ENCODE measurements at places on chromosomes 7 and 10.

GRCh38 chr7:1987591-1988532, 244.9 kb downstream of the MAD1L1 start:
- no peak for DNase-seq

DNA sequence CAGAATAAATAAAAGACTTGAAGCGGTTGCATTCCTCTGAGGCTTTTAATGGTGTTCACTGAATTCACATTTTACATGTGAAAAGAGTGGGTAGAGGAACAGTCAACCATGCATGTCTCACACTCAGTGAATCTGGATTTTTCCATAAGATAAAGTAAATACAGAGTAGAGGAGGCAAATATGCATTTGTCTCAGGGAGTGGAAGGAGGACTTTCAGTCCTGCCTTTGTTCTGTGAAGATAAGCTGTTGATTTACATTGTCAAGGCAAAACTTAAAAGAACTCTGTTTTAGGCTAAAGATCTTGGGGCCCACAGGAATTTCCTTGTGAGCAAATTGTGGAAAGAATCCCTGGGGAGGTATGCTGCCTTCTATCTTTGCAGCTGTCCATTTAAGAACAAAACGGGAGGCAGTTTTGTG, 825.3 kb upstream of the MBL2 start:
- DNase-seq: no peak

DNA sequence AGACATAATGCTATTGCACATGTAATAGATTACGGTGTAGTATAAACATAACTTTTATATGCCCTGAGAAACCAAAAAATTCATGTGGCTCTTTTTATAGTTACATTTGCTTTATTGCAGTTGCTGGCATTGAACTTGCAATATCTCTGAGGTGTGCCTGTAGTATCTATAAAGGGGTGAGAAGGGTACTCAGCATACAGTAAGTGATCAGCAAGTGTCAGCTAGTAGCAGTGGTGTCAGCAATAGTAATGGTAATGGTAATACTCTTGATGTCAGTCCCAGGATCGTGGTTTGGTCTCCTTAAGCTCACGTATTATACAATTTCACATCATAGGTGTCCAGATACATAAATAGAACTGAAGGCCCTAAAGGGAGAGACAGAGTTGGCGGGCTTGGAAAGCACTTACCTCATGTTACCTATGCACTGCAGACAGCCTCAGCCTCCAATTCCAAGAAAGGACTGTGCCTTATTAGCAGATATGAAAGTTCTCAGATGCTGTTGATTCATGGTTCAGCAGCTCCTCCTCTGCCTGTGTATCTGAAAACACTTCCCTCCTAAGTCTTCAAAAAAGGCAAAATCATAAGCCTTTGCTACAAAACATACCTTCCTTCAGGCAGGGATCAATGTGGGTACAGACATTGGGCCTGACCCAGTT, 6.6 kb upstream of the GIMAP7 start:
- no peak for DNase-seq

DNA sequence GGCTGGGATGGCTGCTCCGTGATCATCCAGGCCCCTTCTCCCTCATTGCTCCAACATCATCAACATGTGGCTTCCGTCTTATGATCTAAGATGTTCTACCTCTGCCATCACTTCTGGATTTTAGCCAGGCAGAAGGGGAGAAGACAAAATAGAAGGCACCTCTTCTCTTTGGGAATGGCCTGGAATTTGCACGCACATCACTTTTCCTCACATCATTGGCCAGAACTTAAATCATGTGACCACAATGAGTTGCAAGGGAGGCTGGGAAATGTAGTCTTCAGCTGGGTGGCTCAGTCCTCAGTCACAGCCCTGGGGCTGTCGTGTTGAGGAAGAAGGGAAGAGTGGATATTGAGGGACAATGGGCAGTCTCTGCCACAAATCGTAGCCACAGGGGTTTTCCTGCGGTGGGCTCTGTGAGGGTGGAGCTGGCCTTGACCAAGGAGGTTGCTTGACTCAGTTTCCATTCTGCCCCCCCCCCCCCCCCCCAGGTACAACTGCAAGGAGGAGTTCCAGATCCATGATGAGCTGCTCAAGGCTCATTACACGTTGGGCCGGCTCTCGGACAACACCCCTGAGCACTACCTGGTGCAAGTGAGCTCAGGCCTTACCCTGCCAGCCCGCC, 50.3 kb downstream of the PALD1 start:
- DNase-seq: no peak

GRCh38 chr10:43376828-43377423, 5.5 kb downstream of the FXYD4 start:
- no peak for DNase-seq

DNA sequence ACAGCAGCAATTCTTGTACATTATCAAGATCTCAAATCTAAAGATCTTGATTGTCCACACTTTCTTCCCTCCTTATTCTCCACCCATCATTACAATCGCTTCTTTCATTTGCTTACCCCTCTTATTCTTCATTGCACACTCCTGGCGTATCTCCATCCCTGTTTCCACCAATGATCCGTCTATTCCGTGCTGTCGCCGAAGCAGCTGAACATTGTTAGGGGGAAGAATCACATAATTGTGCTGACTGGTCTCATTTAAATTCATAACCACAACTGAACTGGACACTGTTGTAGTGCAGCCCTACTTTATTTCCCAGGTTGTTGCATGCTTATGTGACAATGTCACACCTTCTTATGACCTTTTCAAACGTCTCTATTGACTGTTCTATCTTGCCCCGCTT, 18.9 kb upstream of the NRP1 start:
- no peak for DNase-seq

DNA sequence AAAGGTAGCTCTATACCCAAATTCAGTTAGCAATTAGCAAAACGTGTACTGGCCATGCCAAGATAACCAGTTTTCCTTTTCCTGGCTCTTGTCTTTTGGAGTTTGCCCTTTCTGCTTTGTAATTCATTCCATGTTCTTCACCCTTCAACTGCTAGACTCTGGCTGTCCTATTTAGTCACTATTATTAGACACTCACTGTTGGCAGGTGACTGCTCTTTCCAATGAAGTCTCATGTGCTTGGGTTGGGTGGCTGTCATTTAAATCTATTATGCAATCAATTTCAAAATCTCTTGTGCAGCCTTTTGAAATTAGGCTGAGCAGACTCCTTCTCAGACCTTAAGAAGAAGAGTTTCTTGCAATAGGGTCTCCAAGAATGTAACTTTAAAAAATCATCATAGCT, 266.5 kb downstream of the GPR158 start:
- no peak for DNase-seq

GRCh38 chr7:116566666-116567065, 41.8 kb downstream of the CAV1 start:
- no peak for DNase-seq

DNA sequence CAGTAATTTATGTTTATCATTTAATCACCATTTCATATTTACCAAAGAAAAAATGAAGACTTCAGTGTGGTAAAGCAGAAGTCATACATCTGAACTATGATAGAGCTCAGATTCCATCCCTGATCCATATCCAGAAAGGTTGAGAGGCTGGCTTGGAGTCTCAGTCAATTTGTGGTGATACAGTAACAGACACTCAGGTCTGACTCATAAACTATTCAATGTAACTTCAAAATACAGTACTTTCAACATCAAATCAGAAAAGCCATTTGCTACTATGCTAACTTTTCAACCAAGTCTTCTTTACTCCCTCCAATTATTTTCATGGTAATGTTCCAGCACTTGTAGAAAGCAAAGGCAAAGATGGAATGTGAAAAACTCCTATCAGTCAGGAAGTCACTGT, 190.4 kb downstream of the HDAC9 start:
- no peak for DNase-seq

GRCh38 chr10:119541046-119541445, 1.5 kb downstream of the RGS10 start:
- DNase-seq: no peak

DNA sequence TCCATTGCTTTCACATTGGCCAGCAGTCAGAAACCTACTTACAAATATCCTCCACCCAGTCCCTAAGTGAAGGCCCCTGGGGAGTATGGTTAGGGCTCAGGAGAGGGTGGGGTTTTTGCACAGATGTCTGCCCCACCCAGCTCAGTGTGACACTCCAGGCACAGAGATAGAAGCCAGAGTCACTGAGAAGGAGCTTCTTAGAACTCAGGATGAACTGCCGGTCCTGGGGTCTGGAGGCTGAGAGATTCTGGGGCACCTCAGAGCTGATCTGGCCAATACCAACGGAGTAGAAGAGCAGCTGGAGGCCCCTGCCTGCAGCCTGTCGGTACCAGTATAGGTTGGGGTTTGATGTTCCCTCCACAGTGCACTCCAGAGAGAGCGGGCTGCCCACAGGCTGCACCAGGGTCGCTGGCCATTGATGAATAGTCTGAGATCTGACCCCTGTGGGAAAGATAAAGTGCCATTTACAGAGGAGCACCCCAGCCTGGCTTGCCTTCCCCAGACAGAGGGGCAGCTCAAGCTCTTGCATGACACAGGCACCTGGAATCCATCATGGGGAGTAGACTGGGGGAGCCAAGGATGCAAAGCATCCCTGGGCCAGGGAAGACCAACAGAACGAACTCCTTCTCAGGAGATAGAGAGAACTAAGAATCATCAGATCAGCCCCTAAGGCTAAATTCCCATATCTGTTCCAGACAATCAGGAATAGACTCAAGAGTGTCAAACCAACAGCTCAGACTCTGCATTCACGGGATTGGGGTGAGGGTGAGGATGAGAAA, 41.9 kb downstream of the PRSS2 start:
- no peak for DNase-seq

GRCh38 chr7:24501443-24502134, 71.7 kb upstream of the PALS2 start:
- no peak for DNase-seq

- no peak for DNase-seq
Measured at GRCh38 chr7:142797391-142798377, 26.9 kb downstream of the PRSS2 start.

DNA sequence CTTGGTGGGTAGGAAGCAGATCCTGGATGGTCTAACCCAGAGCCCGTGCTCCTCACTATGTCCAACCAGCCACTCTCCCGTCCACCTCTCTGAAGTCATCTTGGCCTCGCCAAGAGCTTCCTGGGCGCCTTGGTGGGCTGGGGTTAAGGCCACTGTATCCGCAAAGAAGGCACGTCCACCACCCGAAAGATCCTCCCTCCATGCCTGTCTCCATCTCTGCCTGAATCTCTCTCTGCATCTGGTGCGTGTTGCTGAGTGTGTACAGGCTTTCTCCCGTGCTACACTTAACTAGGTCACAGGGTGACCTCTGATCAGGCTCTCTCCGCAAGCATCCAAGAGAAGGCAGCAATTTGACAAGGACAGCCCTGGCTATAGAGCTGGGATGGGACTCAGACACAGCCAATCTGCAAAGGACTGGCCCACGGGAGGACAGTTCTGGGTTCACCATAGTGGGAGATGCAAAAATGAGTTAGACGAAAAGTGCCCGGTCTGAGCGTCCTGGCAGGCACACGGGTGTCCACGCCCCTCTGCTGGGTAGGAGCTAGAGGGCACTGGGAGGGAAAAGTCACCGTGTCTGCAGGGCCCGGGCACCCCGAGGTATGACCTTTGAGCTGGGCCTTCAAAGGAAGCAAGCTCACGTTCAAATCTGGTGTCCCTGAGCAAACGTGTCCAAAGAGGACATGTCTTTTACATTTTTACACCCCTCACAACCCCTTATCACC, 9.4 kb upstream of the RFC2 start:
- peak; percentile 34 for DNase-seq

DNA sequence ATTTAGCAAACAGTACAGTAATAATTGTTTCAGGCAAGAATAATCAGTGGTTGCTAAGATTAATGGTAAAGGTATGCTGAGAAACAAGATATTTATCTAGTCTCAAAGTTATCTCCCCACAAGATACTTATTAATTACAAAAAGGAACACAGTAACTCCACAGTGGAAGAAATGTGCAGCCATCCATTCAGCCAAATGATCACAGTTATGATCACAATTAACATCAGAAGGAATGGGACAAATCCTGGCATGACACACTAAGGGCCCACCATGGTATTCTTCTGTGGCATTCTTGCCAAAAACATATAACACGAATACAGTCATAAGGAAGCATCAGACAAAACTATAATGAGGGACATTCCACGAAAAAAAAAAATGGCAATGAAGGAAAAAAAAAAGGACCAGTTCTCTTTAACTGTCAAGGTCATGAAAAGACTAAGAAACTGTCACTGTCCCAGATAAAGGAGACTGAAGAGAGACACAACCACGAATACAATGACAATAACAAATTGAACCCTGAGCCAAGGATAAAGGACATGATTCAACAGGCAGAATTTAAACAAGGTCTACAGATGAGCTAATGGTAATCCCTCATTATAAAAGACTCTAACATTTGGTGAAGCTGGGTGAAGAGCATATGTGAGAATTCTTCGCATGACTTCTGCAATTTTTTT, 20.9 kb downstream of the NUDCD3 start:
- no peak for DNase-seq

DNA sequence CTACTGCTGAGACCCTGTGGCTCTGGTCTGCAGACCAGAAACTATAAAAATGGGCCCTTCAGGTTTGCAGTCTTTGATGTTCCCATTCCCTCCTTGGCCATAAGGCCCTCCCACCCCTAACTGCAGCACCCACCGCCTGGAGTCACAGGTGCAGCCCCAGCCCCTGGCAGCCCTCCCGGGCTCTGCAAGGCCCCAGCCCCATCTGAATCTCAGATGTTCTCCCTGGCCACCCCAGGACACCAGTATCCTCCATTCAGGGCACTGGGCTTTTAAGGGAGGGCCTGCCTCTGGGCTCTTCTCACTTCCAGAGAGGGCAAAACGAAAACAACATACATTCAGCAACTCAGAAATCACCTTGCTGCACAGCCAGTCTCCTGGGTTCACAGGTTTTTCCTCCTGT, 107.7 kb upstream of the RET start:
- no peak for DNase-seq

GRCh38 chr7:113371416-113372043, 253.2 kb upstream of the SMIM30 start:
- no peak for DNase-seq

DNA sequence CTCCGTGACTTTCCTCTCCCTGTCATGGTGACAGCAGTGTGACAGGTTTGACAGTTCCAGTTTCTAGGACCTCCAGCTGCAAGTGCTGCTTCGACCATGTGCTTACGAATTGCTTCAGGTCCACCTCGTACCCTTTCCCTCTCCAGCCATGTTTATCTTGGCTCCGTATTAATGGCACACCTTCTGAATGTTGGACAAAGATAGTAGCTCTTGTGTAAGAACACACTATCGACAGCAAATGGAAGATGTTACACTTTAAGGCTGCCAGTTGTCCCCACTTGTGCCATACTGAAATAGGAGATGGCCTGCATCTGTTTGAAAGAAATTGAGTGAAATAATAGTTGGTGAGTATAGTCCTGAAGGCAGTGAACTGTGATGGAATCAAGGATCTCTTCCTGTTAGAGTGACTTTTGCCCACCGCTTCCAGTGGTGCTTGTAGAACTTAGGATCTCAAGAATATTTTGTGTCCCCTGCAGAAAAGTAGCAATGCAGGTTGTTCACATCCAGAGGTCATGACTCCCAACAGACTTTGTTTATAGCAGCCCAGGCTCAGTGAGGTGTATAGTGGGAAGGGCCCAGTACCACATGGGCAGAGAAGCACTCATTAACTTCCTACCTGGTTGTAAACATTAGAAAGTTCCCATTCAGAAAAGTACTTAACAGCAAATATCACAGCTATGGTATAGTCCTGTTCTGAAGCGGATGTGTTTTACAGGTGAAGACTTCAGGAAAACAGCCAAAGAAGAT, 629.7 kb upstream of the GALNT17 start:
- no peak for DNase-seq

- peak; percentile 33 for DNase-seq
Measured at GRCh38 chr7:150992833-150993302, 2.1 kb downstream of the NOS3 start.

GRCh38 chr10:103244666-103245271, 918 bp upstream of the RPEL1 start:
- DNase-seq: peak; percentile 21
